ENCODE measurements at places on chromosomes 2 and 18.

DNA sequence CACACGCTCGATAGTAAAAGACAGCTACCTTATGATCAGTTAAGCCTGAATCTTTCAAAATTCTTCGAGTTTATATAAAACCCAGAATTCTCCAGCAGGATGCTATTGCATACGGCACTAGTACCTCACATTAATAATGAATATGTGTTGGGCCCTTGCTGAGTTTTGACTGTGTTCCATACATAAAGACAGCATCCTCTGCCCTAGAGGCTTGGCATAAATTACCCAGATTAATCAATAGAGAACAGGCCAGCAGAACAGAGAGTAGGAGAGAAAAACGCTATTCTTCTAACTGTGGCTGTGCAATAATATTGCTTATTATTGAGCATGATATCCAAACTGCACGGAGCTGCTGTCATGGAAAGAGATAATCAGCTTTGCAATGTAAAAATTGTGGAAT is 194.3 kb downstream of the SOX11 start:
- DNase-seq, result no peak

- no peak for DNase-seq
Measured at GRCh38 chr2:77938462-77938861, 416.3 kb upstream of the LRRTM4 start.

DNA sequence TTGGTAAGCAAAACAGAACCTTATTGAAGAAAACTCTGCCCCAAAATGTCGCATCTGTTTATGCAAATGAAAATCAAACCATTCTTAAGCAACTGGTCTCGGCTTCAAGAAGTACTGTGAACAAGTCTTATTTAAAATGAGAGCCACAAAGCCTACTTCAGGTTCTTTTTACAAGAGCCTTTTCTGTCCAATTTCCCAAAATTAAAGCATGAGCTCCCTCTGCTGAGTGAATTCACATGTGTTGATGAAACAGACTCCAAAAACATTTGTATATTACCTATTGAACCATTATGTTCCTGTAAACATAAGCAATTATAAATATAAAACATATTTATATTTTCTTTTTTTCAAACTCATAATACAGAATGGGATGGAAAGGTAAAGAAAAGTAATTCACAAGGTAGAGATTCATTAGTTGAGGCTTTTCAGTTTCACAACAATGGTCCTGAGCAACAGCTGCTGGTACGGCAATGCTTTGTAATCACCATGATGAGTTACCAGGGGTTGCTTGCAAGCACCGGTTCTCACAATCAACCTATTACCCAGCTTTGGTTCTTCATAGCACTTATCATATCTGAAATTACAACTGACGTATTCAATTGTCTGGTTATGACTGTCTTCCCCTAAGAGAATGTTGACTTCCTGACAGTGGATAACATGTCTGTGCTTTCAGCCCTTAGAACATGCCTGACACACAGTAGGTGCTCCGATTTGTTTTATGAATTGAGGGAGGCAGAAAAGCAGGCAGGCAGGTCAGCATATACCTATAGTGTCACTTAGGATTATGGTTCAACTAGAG is 108.4 kb upstream of the BZW1 start:
- DNase-seq, result no peak

- DNase-seq, result peak; percentile 16
Measured at GRCh38 chr18:24514439-24514838, 54.0 kb downstream of the HRH4 start.

DNA sequence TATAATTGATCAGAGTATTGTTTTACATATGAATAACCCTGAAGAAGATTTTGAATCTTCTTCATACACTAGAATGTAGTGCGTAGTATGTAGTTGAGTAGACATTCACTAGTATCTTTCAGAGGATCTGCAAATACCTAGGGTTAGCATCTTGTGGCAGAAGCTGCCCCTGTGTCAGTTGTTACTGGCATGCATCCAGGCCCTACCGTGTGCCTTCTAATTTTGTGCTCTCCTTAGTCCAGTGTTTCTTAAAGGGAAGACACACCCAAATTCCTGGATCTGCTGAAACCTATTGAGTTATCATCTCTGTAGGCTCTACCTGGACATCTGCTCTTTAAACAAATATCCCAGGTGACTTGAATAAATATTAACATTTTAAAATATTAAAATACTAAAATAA is 99.7 kb upstream of the SERTAD2 start:
- no peak for DNase-seq

DNA sequence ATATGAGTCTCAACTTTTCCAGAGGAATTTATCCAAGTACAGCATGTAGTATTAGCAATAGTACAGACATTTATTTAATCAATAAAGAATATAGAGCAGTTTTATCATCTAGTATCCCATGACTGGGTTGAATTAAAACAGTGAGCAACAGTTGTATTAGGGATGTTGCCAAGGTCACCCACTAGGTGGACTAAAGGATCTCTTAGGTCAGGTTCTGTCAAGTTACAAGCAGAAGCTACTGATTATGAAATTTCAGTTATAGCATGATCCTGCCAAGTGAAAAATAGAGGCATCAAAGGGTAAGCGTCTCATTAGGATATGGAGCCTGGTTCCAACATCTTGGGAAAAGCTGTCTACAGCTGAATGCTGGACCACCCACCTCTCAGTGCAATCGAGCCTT is 52.1 kb upstream of the LAPTM4A start:
- DNase-seq, result no peak

DNA sequence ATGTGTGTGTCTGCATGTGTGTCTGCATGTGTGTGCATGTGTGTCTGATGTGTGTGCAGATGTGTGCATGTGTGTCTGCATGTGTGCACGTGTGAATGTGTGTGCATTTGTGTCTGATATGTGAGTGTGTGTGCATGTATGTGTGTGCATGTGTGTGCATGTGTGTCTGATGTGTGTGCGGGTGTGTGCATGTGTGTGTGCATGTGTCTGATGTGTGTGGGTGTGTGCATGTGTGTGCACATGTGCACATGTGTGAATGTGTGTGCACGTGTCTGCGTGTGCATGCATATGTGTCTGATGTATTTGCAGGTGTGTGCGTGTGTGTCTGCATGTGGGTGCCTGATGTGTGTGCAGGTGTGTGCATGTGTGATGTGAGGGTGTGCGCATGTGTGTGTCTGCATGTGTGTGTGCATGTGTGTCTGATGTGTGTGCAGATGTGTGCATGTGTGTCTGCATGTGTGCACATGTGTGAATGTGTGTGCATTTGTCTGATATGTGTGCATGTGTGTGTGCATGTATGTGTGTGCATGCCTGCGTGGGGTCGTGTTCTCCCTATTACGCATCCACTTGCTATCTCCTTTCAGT is 470.1 kb upstream of the HS6ST1 start:
- DNase-seq, result no peak

GRCh38 chr18:3664563-3665178 is 214.7 kb downstream of the TGIF1 start:
- peak; percentile 33 for DNase-seq
